Natural killer cell treated with Interleukin-12 subunit alpha and Interleukin-12 subunit beta and Interleukin-15 and Interleukin-18, amount 100 ng/mL, for 72 hours (primary cell): ENCODE measurements at places on chromosomes 5 and 9. TPM values are rescaled to one million over a fixed set of nuclear protein-coding genes. Genes with fewer than 3 reads are reported as not detected.

Gene KCNV2
- not detected for total RNA-seq

Gene GAPT
- not detected for total RNA-seq

Gene ISL1
- total RNA-seq, result not detected

Gene ABLIM3
- not detected for total RNA-seq

DNA sequence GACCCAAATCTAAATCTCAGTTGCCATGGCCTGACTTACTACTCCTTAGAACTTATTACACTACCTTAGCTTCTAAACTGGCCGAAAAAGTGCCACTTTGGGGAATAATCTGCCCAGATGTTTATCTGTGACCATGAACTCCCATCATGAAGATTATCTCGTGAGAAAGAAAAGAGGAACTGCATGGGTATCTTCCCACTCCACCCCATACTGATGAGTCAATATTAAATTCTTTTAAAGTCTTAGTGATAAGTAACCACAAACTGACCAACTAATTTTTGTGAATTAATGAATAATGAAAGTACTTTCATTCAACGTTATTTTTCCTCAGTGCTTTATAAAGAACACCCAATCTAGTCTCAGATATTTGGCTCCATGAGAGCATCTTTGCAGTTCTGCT is 493.5 kb downstream of the EBF1 start:
- DNase-seq, result no peak

DNA sequence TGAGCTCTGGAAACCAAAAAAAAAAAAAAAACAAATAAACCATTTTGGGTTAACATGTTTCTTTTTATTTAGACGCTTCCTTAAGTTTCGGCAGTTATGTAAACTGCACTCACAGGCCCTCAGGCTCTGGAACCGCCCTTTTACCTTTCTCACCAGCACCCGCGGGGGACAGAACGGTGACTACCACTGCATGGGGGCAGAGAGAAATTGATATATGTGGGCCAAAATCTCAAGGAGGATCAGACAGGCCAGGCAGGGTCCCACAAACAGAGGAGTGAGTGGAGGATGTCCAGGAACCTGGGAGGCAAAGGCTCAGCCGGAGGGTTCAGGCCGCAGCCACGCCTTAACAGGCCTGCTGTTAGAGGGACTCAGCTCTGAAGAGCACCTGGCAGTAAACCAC is 54.4 kb downstream of the IRX2 start:
- DNase-seq, result no peak

DNA sequence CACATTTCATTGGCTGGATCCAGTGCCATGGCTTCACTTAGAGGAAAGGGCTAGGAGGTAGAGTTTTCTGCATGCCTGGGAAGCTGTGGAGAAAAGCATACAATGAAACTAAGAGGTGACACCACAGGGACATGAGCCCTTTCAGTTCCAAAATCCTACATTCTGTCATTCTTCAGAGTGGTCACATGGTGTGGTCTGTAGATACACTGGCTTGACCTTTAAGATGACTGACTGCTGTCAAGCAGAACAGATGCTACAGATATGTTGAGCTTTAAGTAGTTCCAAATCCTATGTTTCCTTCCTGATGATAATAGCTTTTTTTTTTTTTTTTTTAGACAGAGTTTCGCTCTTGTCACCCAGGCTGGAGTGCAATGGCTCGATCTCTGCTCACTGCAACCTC is 26.2 kb downstream of the DMRT3 start:
- no peak for DNase-seq

- DNase-seq, result no peak
Observed at GRCh38 chr5:139611703-139612584, 36.2 kb upstream of the CXXC5 start.

- no peak for DNase-seq
Observed at GRCh38 chr9:131214286-131214856, 61.9 kb downstream of the FAM78A start.

GRCh38 chr9:3508521-3509291 is 17.1 kb downstream of the RFX3 start:
- DNase-seq, result no peak

GRCh38 chr5:334903-335739 is 13.6 kb downstream of the AHRR start:
- no peak for DNase-seq
